Adrenal gland (tissue), 19 donors: ENCODE measurements at places on chromosomes 2 and 18. TPM values are rescaled to one million over a fixed set of nuclear protein-coding genes. Genes with fewer than 3 reads are reported as not detected.

ARHGEF33 gene
- 3.2 TPM for total RNA-seq

HOXD13 gene
- total RNA-seq, result not detected

CCDC148 gene
- total RNA-seq, result not detected

DNA sequence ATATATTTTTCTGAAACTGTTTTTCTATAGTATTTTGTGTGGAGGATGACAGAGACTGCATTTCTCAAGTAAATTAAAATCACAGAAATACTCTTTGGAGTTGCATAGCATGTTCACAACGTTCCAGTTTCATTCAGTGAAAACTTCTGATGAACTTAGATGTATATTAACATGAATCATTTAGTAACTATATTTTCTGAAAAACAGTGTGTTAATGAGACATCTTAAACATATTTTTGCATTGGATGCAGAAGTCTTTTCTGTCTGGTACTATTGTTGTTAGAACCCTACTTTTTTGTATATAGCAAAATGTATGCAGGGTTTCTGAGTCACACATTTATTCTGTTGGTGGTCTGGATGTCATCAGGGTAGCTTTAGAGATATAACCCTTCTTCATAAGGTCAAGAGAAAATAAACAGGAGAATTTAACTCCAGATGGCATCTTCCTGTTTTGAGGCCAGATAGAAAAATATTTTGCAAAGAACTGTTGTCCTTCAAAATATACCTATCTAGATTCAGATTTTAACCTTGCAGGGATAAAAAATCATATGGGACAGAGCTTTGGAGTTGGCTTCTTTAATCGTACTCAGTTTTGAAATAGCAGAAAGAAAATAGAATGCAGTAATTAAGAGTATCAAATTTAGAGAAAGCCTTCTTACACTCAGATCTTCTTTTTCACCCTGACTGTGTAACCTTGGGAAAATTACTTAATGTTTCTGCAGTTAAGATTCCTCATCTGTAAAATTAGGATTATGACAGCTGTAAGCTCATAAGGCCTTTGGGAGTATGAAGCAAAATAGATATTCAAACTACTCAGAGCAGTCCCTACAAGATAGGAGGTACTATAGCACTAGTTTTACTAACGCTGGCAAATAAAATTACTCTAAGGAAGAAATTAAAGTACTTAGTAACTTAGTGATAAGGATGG, 5.3 kb downstream of the COL3A1 start:
- DNase-seq, result no peak
- H3K27me3 ChIP-seq, result no peaks in the 10 kb centered on the region
- H3K27ac ChIP-seq, result peak overlapping the region; percentile 50
- H3K36me3 ChIP-seq, result no peaks in the 10 kb centered on the region

GRCh38 chr18:41599466-41599865, 355.6 kb upstream of the PIK3C3 start:
- no peak overlapping the region for H3K4me3 ChIP-seq
- no peak overlapping the region for H3K27ac ChIP-seq
- DNase-seq, result no peak
- no peaks in the 10 kb centered on the region for H3K27me3 ChIP-seq
- H3K36me3 ChIP-seq, result no peaks in the 10 kb centered on the region

DNA sequence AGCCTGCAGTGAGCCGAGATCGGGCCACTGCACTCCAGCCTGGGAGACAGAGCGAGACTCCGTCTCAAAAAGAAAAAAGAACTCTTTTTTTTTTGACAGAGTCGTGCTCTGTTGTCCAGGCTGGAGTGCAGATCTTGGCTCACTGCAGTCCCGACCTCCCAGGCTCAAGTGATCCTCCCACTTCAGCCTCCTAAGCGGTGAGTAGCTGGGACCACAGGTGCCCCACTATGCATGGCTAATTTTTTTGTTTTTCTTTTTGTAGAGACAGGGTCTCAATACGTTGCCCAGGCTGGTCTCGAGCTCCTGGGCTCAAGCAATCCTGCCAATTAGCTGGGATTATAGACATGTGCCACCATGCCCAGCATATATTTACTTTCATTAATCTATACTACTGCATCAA, 12.5 kb upstream of the INO80D start:
- no peak overlapping the region for H3K27ac ChIP-seq
- no peaks in the 10 kb centered on the region for H3K27me3 ChIP-seq
- H3K4me1 ChIP-seq, result peaks cover 3% of the 10 kb centered on the region
- H3K36me3 ChIP-seq, result no peaks in the 10 kb centered on the region
